Transverse colon (tissue), 4 donors: ENCODE measurements at places on chromosomes 4 and X. TPM values are rescaled to one million over a fixed set of nuclear protein-coding genes. Genes with fewer than 3 reads are reported as not detected.

DNA sequence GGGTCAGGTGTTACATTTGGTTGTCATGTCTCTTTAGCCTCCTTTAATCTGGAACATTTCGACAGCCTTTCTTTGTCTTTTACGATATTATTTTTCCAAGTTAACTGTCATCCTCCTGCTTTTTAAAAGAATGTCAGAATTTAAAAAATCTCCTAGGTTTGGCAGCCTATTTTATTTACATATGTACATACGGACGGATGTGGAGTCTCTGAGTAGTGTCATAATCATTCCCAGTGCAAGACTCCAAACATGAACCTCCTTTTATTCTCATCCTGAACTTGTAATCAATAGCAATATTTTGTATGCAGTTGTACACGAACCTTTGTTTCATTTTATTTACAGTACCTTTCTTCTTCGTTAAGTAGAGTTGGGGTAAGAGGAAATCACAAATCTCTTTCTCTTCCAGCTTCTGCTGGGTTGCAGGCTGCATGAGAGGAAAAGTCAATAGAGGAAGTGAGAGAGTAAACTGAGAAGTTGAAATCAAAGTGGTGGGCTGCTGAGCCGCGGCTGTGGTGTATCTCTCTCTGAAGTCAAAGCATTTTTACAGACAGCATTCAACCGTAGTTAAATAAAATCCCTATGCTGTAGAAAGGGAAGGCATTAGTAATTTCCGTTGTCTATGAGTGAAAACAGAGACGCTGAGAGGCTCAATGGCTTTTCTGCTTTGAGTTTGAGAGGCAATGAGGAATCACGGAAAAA is 53.9 kb upstream of the RPS6KA3 start:
- no peaks in the 10 kb centered on the region for H3K27me3 ChIP-seq
- no peaks in the 10 kb centered on the region for H3K36me3 ChIP-seq
- DNase-seq = no peak
- no peaks in the 10 kb centered on the region for H3K4me1 ChIP-seq
- H3K4me3 ChIP-seq = no peak overlapping the region

PAQR3 gene
- total RNA-seq = 13.1 TPM

DNA sequence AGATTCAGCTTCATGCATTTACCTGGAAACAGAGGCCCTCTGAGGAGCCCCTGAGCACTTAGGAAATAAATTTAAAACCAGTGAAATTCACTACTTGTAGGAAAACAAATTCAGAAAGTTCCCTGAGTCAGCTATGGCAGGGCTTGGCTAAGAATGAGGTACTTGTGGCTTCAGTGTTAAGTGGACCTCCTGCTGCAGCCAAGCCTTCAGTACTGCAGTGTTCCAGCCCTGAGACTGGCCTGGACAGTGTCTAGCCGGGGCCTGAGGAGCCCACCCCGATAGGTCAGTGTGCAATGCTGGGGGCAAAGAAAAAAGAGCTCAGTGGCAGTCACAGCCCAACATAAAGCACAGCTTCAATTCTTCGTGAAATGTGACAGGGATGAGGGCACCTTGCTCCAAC is 41.9 kb downstream of the F11 start:
- H3K4me1 ChIP-seq = peaks cover 8% of the 10 kb centered on the region
- no peak overlapping the region for H3K27ac ChIP-seq
- DNase-seq = no peak

DNA sequence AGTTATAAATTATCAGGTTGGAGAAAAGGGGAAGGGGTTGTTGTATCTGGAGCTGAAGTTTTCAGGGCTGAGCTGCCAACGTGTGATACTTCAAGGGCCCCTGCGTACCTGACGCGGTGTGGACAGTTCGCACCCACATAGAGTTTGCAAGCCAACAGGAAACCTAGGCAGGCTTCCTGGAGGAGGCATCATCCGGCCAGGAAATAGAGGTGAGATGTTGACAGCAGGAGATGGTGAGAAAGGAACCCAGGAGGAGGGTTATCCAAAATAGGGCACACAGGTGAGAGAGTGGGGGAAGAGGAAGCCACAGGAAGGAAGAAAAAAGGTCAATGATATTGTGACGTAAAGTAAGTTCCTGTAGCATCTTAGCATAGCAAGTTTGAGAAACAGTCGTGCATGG is 127.2 kb downstream of the DHRSX start:
- no peak overlapping the region for H3K4me3 ChIP-seq
- no peak for DNase-seq
- H3K4me1 ChIP-seq = no peaks in the 10 kb centered on the region
- no peaks in the 10 kb centered on the region for H3K36me3 ChIP-seq
- no peaks in the 10 kb centered on the region for H3K27me3 ChIP-seq

DNA sequence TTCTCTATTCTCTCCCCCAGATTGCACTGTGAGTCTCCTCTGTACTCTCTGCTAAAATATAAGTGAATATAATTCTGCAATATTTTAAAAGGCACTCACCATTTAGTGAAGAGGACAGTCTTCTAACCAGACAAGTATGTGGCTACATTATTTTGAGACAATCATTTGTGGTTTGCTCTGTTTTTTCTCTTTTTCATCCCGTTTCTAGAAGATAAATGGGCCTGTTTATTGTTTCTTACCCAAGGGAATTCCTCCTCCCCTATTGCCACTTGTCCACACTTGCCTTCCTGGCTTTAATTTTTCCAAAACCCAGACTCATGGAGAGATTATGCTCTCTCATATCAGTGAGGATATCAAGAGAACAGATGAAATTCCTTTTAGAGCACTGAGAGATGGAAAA is 18.6 kb upstream of the IL13RA2 start:
- no peak for DNase-seq
- H3K4me1 ChIP-seq = no peaks in the 10 kb centered on the region
- no peak overlapping the region for H3K4me3 ChIP-seq
- H3K27ac ChIP-seq = no peak overlapping the region
- no peaks in the 10 kb centered on the region for H3K36me3 ChIP-seq
- no peaks in the 10 kb centered on the region for H3K27me3 ChIP-seq

DNA sequence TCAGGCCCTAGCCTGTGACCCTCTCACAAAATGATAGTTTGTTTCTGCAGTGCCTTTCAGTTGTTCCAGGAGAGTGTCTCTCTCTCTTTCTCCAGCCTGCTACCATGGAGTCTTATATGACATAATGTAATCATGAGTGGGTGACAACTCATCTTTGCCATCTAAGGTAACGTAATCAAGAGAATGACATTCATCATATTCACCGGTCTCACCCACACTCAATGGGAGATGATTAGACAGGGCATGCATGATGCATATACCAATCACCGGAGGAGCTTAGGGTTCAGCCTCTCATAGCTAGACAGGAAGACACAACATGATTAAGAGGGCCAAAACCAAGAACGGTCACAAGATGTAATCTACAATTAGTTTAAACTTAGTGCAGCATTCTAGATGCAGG is 97.1 kb upstream of the FAM9B start:
- no peak for DNase-seq
- H3K4me1 ChIP-seq = no peaks in the 10 kb centered on the region
- H3K27ac ChIP-seq = no peak overlapping the region
- no peak overlapping the region for H3K4me3 ChIP-seq

ADGRG2 gene
- 0.41 TPM for total RNA-seq

- H3K4me1 ChIP-seq = peaks cover 19% of the 10 kb centered on the region
- no peaks in the 10 kb centered on the region for H3K27me3 ChIP-seq
These were observed at the start of gene UFSP2 for GRCh38 chr4:185425647-185426352. TSS of gene UFSP2 (minus strand) at chr4:185425964. CDS start at chr4:185425868, 96 bp downstream.
